Heart right ventricle (tissue), 16 donors: ENCODE measurements at places on chromosomes 3 and 15. TPM values are rescaled to one million over a fixed set of nuclear protein-coding genes. Genes with fewer than 3 reads are reported as not detected.

The LRRIQ4 gene
- not detected for total RNA-seq

The FSTL1 gene
- total RNA-seq, result 158 TPM

The CCR9 gene
- total RNA-seq, result not detected

DNA sequence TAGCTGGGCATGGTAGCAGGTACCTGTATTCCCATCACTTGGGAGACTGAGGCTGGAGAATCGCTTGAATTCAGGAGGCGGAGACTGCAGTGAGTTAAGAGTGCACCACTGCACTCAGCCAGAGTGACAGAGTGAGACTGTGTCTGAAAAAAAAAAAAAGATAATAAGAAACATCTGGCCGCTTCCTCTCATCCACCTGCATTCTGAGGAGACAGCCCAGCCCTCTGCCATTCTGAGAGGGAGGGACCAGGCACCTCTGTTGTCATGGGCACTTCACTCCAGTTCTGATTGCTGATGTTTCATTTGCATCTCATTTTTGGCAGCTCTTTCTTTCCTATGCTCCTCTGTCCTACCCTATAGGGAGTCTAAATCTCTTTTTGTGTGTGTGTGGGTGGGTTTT, 36.4 kb upstream of the GSK3B start:
- DNase-seq, result no peak

DNA sequence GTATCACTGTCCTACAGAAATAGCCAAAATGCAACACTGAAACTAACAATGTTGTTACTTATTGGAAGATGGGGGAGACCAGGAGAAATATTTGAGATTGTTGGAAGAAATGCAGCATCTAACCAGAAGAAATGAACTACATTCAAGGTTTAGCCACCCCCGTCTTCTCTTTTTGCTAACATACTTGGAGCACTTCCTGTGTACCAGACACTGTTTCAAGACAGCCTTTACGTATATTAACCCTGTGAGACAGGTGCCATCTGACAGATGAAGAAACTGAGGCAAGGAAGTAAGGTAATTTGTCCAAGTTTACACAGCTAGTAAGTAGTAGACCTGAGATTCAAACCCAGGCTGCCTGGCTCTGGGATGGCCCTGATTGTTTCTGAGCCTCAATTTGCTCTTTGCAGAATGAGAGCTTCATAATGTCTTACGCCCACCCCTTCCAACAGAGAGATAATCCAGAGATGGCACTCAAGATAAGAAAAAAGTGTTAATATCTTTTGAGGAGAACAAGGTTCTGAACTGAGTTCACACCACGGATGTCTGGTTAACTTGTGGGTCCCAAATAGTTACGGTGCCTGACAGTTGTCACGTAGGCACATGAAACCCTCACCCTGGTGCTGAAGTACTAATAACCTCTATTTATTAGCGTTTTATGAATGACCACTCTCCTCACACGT, 26.1 kb downstream of the RASGRP1 start:
- no peak for DNase-seq

DNA sequence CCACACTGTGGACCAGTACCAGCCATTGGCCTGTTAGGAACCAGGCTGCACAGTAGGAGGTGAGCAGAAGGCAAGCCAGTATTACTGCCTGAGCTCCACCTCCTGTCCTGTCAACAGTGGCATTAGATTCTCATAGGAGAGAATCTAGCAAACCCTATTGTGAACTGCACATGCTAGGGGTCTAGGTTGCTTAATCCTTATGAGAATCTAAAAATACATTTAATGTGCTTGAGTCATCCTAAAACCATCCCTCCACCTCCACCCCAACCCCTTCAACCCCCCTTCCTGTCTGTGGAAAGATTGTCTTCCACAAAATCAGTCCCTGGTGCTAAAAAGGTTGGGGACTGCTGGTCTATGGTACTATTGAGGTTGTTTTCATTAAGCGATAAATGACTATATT, 49.3 kb upstream of the KCNAB1 start:
- DNase-seq, result no peak

DNA sequence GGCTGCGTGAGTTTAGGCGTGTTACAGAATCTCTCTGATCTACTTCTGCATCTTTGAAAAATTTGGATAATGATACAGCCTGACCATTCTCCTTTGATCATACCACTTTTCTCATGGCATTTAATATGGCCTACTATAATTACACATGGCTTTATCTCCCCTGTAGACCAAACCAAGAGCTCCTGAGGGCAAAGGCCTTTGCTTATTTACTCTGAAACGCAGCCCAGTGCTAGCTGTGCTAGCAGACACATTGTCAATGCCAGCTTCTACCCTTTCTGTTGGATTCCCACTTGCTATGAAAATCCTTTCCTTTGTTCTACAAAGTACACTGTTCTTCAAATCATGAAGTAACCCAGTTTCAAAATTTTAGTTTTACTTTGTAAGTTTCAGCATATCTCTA, 16.5 kb upstream of the VGLL4 start:
- DNase-seq, result no peak
